ENCODE measurements at places on chromosomes 2 and 18.

DNA sequence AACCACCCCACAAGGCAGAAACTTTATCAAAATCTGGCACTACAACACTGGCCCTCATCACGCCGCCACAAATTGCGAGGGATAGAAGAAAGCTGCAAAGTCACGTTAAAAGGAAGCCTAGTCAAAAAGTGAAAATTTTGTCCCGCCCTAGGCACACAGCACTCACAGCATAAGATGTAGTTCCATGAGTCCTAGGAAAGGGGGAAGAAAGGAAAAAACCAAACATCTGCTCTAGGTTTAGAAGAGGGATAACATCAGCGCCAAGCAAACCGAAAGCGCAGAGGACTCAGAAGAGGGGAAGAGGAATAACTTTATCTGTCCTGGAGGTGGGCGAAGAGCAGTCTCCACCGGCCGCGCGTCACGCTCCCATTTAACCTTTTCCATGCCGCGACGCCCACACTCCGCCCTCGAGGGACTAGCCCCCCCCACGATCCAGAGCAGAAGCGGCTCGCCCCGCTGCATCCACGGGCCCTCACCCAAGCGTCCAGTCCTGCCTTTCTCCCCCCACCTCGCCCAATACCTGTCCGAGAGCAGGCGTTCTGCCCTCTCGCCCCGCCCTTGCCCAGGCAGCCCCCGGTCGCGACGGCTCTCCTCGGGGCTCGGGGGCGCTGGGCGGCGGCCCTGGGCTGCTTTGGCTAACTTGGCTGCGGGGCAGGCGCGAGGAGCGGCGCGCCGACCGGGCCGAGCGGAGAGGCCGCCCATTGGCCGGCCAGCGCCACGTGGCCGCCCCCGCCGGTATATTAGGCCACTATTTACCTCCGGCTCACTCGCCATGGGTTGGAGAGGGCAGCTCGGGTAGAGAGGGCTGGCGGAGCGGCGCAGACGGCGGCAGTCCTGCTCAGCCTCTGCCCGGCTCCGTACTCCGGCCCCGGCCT lies at the start of gene HOXD1:
HOXD1 (plus strand) TSS at position 770 of the 875 bp plus-strand sequence. CDS start 134 bp downstream, outside the sequence.
- no peak for DNase-seq

- no peak for DNase-seq
Measured at GRCh38 chr2:20241973-20242726, 17.2 kb upstream of the SDC1 start.

- DNase-seq, result no peak
Measured at GRCh38 chr2:191783416-191783815, 63.5 kb downstream of the CAVIN2 start.

GRCh38 chr18:8724452-8724851 lies 19.1 kb downstream of the MTCL1 start:
- DNase-seq, result no peak

DNA sequence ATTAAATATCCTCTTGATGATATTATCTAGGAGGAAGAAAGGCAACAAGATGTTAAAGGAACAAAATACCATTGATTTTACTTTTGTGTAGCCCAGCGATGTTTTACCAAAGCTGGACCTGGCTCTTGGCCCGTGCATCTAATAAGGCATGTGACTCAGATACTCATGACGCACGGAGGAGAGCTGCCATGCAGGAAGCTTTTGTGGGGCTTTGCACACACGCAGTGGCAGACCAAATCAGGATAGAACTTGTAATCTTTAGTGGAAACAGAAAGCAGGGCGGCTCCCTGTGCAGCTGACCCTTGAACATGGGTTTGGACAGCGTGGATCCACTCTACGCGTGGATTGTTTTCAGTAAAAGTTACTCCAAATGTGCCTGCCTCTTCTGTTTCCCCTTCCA lies 190.0 kb downstream of the NAPG start:
- peak; percentile 57 for DNase-seq

GRCh38 chr18:23503963-23504344 lies 643 bp downstream of the RMC1 start:
- no peak for DNase-seq

DNA sequence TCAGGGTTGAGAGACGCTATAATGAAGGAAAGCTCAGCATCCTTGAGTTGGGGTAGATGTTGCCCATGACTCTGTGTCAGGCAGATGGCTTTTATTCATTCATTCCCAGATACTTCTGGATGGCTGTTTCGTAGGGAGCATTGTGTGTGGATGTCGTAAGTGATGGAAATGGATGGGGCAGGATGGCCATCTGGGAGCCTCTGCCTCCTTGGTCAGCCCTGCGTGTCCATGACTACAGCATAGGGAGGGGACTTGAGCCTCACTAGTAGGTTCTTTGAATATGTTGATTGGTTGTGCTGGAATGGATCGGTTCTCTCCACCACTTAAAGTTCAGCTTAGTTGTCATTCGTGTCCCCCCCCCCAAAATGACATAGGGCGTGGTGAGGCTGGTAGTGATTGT lies 44.9 kb downstream of the TGOLN2 start:
- no peak for DNase-seq

DNA sequence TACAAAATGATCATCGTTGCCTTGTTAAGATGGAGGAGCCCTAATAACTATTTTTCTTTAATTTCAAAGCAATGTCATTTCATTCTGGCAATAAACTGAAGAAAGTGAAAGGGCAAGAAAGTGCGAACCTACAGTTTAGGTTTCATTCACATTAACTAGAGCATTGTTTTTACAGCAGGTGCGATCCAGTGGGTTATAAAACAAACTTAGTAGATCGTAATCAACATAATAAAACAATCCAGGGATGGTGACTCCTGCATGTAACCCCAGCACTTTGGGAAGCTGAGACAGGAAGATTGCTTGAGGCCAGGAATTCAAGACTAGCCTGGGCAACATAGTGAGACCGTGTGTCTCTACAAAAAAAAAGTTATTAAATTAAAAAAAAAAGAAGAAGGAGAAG lies 51.1 kb downstream of the AP1S3 start:
- DNase-seq, result no peak

GRCh38 chr18:51503351-51503750 lies 305.9 kb upstream of the MEX3C start:
- no peak for DNase-seq

All from right cardiac atrium (tissue), 5 donors.